ENCODE measurements at places on chromosomes 2 and 18.

DNA sequence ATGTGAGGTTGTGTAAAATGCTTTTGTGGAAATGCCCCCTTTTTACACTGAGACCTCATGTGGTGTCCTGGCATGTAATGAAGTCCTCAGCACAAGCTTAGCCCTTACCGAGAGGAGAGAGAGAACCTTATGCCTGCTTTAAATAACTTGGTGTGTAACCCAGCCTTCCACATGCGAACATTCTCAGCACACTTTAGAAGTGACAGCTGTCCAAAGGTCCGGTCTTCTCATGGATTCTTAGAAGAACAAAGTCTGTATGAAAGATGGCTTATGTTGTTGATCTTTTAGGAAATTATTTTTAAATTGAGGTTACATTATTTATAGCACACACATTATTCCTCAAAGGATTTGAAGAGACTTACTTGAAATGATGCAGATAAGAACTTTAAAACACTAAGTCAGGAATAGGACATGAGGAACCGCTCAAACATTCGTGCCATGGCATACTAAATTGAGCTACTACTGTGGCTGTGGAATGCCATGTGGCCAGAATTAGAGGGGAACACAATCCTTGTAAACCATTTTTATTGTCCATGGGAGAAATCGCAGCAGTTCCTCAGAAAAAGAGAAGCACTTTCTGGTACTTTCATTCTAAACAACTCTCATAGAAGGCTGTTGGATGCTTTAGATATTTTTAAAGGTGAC is 79.6 kb downstream of the WDSUB1 start:
- peak; percentile 3 for DNase-seq

GRCh38 chr2:175807031-175807873 is 194.8 kb downstream of the LNPK start:
- DNase-seq, result no peak

- no peak for DNase-seq
Observed at GRCh38 chr2:78029392-78029995, 507.3 kb upstream of the LRRTM4 start.

GRCh38 chr2:23584054-23584745 is 199.2 kb downstream of the KLHL29 start:
- DNase-seq, result no peak
